Hair follicle dermal papilla cell (primary cell): ENCODE measurements at places on chromosomes 6 and 20. TPM values are rescaled to one million over a fixed set of nuclear protein-coding genes. Genes with fewer than 3 reads are reported as not detected.

The ESR1 gene
- 4.0 and 4.1 TPM in 2 replicates for total RNA-seq

The WFDC11 gene
- not detected in 2 replicates for total RNA-seq

The STAU1 gene
- 56.8 and 59.1 TPM in 2 replicates for total RNA-seq

The ABHD16B gene
- total RNA-seq = not detected in 2 replicates

The RBPJL gene
- not detected in 2 replicates for total RNA-seq

The CTCFL gene
- total RNA-seq = not detected in 2 replicates

The KCNS1 gene
- 5.3 and 5.5 TPM in 2 replicates for total RNA-seq

The NAPB gene
- total RNA-seq = 9.0 and 10.4 TPM in 2 replicates

The ZNF334 gene
- total RNA-seq = 1.9 and 4.1 TPM in 2 replicates

The ABHD12 gene
- 21.4 and 28.7 TPM in 2 replicates for total RNA-seq

The BPIFA1 gene
- total RNA-seq = not detected in 2 replicates

The TXLNB gene
- 0.24 and 2.9 TPM in 2 replicates for total RNA-seq

The ZNF311 gene
- 1.2 and 1.6 TPM in 2 replicates for total RNA-seq

The HLA-DMA gene
- 5.7 TPM in 2 replicates for total RNA-seq

The SOD2 gene
- 642 and 1,435 TPM in 2 replicates for total RNA-seq

The VGLL2 gene
- total RNA-seq = not detected in 2 replicates

The DEFB114 gene
- not detected in 2 replicates for total RNA-seq

The PTK6 gene
- total RNA-seq = under 0.01 and 0.12 TPM in 2 replicates

The TP53TG5 gene
- not detected in 2 replicates for total RNA-seq

The C6orf58 gene
- total RNA-seq = not detected in 2 replicates

The FAM83D gene
- 1.6 TPM in 2 replicates for total RNA-seq

The TFAP2A gene
- 8.5 and 9.7 TPM in 2 replicates for total RNA-seq

The TMEM200A gene
- 21.3 and 27.1 TPM in 2 replicates for total RNA-seq

The FAM210B gene
- total RNA-seq = 52.6 and 54.6 TPM in 2 replicates

The HSPA12B gene
- 0.65 and 0.73 TPM in 2 replicates for total RNA-seq

The SGK2 gene
- total RNA-seq = 0.16 and 0.24 TPM in 2 replicates

The PBOV1 gene
- total RNA-seq = not detected in 2 replicates

The MYO6 gene
- 14.7 and 15.4 TPM in 2 replicates for total RNA-seq

The NKX2-4 gene
- total RNA-seq = not detected in 2 replicates

The SIRPB1 gene
- 0.32 TPM in 1 of 2 replicates, not detected in the other for total RNA-seq

The ULBP2 gene
- total RNA-seq = 2.1 and 3.1 TPM in 2 replicates

The IL20RA gene
- 0.49 TPM in 2 replicates for total RNA-seq

The ADA gene
- total RNA-seq = 29.9 and 37.2 TPM in 2 replicates

The ERVFRD-1 gene
- total RNA-seq = not detected in 2 replicates

The SPTLC3 gene
- total RNA-seq = 3.6 and 6.7 TPM in 2 replicates

The COL19A1 gene
- 0.16 TPM in 1 of 2 replicates, not detected in the other for total RNA-seq

The RAB44 gene
- under 0.01 TPM in 1 of 2 replicates, not detected in the other for total RNA-seq

The TAP2 gene
- total RNA-seq = 15.1 and 19.8 TPM in 2 replicates

The DACT2 gene
- not detected in 2 replicates for total RNA-seq

The PMEPA1 gene
- 13.8 and 16.8 TPM in 2 replicates for total RNA-seq

The HDDC2 gene
- 52.6 and 61.9 TPM in 2 replicates for total RNA-seq

The CALHM6 gene
- 0.32 and 1.5 TPM in 2 replicates for total RNA-seq

The TMEM30A gene
- 140 and 155 TPM in 2 replicates for total RNA-seq

The CDH4 gene
- total RNA-seq = 0.36 and 0.81 TPM in 2 replicates

The ETV7 gene
- 1.6 and 1.8 TPM in 2 replicates for total RNA-seq

The BNIP5 gene
- not detected in 2 replicates for total RNA-seq

The ECT2L gene
- total RNA-seq = not detected in 2 replicates

The DEFB118 gene
- total RNA-seq = not detected in 2 replicates

The TUBB2B gene
- 6.8 and 8.4 TPM in 2 replicates for total RNA-seq
